ENCODE measurements at places on chromosomes 11 and 22. TPM values are rescaled to one million over a fixed set of nuclear protein-coding genes. Genes with fewer than 3 reads are reported as not detected.

Gene MMP12
- total RNA-seq, result not detected

DNA sequence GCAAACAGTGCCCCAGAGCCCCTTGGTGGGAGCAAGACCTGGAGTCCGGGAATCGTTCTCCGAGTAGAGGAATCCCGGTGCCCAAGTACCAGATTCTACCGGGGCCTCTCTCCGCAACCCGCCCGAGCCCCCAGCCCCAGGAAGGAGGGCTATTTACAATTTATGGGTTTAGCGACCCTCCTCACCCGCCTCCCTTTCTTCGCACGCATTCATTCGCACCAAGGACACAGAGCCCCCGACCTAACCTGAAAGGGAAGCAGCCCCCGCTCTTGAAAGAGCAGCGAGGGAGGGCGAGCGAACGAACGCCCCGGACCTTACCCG lies 628 bp downstream of the LRP4 start:
- DNase-seq, result no peak

Gene UBE4A
- total RNA-seq, result 49.3 TPM

Gene KRTAP5-2
- not detected for total RNA-seq

Gene NELL1
- total RNA-seq, result 0.17 TPM

Gene TNNI2
- not detected for total RNA-seq

- DNase-seq, result no peak
Measured at GRCh38 chr11:117337076-117337475, 9.4 kb downstream of the CEP164 start.

- DNase-seq, result no peak
Measured at GRCh38 chr22:46158283-46158682, 8.0 kb downstream of the PPARA start.

DNA sequence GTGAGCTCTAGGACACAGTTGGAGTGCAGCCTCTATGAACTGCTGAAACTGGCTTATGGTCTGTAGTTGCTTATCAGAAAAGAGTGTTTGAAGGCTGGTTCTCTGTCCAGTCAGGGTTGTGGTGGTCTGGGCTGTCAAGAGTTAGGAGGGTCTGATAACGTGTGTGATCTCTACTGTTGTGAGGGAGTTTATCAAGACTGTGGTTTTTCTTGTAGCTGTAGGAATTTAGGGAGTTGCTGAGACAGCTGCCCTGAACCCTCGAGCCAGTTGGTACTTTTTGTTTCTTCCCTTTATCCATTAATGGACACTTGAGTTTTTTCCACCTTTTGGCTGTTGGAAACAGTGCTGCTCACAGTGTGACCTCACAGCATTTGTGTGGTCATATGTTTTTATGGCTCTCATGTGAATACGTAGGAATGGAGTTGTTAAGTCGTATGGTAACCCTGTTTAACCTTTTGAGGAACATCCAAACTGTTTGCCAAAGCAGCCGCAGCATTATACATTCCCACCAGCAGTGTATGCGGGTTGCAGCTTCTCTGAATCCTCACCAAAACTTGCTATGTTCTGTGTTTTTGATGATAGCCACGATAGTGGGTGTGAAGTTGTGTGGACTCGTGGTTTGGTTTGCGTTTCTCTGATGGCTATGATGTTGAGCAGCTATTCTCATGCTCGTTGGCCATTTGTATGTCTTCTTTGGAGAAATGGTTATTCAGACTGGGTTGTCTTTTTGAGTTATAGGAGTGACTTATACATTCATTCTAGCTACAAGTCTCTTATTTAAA lies 20.9 kb upstream of the DGCR8 start:
- DNase-seq, result no peak

- DNase-seq, result no peak
Measured at GRCh38 chr11:72389116-72389515, 45.2 kb downstream of the CLPB start.

- no peak for DNase-seq
Measured at GRCh38 chr11:1673446-1674172, 23.4 kb upstream of the KRTAP5-6 start.

Gene LRP4
- 9.9 TPM for total RNA-seq

- DNase-seq, result no peak
Measured at GRCh38 chr11:27228906-27229290, 134.1 kb downstream of the CCDC34 start.

DNA sequence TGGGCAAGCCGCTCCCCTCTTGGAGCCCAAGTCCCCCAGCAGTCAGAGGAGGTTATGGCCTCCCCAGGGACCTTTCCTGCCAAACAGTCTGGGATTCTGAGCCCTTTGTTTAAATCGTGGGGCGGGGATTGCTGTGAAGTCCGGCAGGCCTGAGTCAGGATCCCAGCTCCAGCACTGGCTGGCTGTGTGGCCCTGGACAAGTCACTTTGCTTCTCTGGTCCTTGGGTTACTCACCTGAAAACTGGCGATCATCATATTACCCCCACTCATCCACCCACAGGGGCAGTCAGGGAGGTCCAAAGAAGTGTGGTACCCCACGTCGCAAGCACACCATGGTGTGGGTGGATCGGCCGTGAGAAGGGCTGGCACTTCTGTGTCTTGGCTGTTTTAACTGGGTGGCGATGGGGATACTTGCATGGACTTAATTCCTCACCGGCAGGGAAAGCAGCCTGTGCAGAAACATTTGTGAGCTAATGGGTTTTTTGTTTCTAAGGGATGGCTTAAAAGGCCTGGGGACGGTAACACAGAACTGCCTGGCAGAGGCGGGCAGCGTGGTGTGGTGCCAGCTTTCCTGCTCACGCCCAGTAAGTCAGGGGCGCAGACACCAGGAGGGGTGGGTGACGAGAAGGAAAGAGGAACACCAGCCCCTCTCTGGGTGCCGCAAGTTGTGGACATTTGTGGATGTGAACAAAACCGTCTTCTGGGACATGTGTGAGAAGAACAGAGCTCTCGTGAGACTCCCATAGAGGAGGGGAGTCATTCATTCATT lies 31.6 kb upstream of the PRR5 start:
- DNase-seq, result no peak

DNA sequence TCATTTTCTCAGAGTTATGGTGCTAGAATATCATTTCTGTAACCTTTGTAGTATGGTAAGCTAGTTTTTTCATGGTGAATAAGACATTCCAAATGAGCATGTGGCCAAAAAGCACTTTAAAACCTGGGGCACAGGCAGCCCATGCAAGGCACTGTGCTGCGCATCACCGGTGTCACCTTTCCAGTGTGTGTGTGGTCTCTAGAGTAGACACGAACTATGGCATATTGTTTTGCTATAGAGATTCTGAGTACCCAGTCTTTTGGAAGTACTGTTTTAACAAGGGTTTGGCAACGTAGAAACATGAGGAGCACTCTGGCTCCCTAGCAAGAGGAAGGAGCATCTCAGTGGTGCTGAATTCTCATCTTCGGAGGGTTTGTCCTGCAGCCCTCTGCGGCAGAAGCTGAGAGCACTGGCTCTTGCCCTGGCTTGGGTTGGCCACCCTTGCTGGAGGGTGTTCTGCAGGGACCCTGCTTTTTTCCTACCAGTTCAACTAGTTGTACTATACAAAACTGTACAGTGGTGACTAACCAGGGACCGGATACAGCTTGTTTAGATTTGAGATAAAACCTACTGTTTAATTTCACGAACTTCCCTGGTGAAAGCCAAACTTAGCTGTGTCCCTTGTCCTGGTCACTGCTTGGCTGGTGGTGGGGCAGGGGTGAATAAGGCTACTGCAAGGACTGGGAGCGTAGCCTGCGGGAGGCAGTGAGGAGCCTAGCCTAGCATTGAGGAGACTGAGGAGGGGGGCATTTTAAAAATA lies 135.7 kb downstream of the ATXN10 start:
- no peak for DNase-seq

- no peak for DNase-seq
Measured at GRCh38 chr22:49010070-49010863, 817.4 kb downstream of the BRD1 start.

Gene TNNT3
- not detected for total RNA-seq

DNA sequence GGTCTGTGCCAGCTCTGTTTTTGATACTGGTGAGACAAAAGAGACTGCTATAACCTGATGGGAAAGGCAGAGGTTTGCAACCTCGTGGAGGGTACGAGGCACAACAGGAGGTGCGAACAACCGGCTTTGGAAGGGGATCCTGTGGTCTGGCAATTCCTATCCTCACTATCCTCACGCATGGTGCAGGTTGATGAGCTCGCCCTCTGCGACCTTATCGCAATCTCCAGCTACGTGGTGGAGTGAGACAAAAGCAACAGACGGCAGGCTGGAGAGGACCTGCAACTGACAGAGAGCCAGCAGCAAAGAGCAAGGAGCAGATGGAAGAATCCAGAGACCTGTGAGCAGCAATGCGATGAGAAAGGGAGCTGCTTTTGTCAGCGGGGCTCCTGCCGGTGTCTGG lies 47.3 kb upstream of the TSKU start:
- no peak for DNase-seq

Gene MPPED2
- total RNA-seq, result 1.8 TPM

Gene MIOX
- total RNA-seq, result 1.8 TPM

Gene TXNRD2
- total RNA-seq, result 30.0 TPM

DNA sequence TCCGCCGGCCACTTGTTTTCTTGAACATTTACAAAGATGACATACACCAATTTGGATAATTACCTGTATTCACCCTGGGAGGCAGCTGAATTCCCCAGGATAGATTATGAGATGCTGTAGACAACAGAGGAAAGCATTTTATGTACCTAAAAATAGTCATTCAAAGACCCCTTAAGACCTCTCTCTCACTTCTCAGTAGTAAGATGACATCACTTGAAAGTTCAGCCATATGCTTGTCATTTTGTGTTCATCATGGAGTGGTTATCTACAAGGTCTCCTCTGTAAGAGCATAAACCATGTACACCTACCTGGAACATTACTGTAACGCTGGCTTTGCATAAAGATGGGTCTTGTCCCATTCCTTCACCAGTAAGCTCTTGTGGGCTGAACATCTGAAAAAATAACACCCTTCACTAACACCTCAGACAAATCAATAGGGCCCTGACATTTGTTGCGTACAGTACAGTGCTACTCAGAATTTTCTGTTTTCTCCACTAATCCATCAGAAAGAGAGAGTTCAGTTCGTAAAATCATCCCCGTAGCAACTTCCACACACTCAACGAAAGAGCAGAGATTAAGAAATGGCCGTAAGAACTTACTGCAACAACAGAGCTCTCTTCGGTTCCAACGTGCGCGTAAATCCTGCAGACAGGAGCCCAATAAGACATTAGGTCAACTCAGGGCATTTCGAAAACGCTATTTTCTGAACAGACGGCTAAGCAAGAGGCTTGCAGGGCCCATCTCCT lies 15.6 kb upstream of the WDR74 start:
- no peak for DNase-seq

Gene TRPM5
- total RNA-seq, result not detected

GRCh38 chr22:28940441-28940840 lies 57.1 kb downstream of the ZNRF3 start:
- DNase-seq, result no peak

All from kidney epithelial cell (primary cell).